ENCODE measurements at places on chromosomes 6 and 20.

GRCh38 chr6:125001684-125002405, 39.6 kb downstream of the RNF217 start:
- no peak for DNase-seq

DNA sequence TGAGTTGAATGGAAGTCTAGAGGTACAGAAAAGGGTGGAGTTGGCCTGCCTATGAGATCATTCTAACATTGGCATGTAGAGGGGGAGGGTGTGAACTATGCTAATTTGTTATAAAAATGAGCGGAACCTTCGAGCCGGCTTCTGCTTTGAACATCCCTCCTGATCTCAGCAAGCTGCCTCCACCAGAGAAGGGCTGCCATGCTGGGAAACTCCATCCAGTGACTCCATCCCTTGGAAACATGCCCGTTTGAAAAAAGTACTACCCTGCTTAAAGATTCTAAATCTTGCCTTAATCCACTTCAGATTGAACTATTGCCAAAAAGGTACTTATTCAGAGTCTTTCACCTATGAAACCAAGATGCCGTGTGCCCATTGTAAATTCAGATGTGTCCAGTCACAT, 43.6 kb upstream of the TMEM170B start:
- no peak for DNase-seq

DNA sequence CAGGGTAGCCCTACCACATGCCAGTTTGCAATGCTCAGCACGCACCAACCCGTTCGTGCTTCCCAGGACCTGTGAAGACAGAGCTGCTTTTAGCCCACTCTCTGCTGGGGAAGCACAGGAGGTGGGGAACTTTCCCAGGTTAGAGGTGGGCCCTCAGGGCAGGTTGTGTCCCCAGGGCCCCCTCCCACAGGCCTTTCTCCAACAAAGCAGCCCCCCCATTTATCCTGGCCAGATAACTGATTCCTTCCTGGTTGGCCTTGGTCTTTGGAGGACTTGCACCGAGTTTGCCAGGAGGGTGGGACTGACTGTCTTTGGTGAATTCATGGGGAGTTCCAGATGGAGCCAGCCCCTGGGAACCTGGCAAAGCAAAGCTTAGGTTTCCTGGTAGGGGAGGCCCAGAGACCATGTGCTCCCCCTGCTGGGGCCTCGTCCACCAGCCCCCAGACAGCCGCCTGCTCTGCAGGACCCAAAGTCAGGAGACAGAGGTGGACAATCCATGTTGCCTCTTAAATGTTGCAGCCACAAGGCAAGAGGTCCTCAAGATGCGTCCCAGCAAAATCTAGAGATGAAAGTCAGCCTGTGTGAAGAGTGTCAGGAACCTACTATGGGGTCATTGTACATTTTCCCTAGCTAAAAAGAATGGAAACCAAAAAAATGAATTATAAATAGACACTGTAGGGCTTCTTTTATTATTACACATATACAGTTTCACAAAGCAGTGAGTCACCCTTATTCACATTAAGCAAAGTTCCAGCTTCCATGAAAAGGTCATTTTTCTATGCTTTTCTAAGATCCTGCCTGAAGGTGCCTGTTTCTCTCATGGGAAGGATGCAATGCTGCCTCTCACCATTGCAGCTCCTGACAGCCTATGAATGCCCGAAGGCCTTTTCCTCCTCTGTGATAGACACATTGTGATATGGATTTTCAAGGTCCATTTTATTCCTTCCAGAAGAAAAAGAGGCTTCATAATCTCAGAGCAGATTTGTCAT, 497.8 kb downstream of the PREX1 start:
- DNase-seq, result peak; percentile 53

DNA sequence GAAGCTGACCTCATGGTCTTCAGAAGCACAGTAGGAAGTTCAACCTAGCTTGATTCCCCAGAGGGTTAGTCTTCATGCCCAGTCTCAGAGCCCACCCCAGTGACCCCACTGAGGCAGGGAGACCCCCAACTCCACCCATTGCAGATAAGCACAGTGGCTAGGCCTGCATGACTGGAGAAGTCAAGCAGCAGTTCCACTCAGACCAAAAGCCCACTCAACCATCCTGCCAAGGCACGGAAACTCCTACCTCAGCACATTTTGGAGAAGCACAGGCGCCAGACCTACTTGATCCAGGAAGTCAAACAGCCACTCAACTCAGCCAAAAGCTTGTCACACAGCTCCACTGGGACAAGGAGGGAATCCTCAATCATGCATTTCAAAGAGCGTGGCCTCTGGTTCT, 78.4 kb upstream of the HTR1E start:
- DNase-seq, result no peak

GRCh38 chr6:52564856-52565255, 12.0 kb downstream of the TRAM2 start:
- DNase-seq, result no peak

DNA sequence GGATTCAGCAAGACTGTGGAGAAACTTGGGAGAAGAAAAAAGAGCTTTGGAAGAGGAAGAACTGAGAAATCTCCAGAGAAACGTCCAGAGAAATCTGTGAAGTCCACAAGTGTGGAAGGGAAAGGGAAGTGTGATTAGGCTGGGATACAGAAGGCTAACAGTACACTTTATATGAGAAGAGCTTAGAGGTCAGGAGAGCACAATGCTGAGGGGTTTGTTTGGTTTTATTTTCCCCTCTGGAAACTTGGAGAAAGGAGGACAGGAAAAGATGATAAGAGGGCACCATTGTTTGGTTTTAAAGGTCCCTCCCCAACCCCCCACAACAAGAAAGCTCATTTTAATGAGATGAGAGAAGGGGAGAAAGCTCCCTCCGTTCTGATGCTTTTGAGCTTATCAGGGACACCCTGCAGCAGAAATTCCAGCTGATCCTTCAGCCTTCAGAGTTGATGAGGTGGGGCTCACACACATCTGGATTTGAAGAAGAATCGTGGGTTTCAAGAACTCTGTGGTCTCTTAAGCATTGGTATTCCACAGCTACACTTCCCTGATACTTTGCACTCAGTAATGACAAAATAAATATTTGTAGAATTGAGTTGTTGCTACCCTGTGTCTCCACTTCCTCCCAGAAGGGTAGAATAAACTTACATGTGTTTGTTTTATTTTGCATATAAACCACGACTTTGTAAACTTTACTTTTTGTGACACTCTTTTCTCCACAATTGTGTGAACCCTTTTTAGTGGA, 1.9 kb downstream of the NT5E start:
- DNase-seq, result no peak

- no peak for DNase-seq
These were observed 35.9 kb downstream of the PCSK2 start for GRCh38 chr20:17262786-17263185.

DNA sequence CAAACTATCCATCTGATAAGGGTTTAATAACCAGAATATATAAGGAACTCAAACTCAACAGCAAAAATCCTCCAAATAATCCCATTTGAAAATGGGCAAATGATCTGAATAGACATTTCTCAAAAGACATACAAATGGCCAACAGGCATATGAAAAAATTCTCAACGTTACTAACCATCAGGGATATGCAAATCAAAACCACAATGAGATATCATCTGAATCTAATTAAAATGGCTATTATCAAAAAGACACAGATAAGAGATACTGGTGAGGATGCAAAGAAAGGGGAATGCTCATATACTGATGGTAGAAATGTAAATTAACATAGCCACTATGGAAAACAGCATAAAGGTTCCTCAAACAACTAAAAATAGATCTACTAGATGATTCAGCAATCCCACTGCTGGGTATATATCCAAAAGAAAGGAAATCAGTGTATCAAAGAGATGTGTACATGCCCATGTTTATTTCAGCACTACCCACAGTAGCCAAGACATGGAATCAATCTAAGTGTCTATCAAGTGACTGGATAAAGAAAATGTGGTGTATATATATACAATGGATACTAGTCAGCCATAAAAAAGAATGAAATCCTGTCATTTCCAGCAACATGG, 6.1 kb upstream of the BRD2 start:
- no peak for DNase-seq

DNA sequence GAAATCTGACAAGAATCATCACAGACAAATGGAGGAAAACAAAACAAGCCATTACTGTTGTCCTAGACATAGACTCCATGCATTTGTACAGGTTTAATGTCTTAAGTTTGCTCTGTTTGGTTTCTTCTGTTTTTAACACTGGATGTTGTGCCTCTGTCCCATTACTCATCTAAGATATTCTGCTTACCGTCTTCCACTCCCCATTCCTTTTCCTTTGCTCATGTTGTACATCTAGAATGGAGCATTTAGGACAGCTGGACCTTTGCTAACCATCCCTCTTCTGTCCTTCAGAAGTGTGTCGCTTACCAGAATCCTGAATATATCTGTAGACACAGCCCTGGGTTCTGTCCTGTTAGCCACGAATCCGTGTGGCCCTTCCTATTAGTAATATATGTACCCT, 35.2 kb downstream of the RAB22A start:
- DNase-seq, result no peak

GRCh38 chr6:156336089-156336488, 441.1 kb upstream of the ARID1B start:
- DNase-seq, result no peak

DNA sequence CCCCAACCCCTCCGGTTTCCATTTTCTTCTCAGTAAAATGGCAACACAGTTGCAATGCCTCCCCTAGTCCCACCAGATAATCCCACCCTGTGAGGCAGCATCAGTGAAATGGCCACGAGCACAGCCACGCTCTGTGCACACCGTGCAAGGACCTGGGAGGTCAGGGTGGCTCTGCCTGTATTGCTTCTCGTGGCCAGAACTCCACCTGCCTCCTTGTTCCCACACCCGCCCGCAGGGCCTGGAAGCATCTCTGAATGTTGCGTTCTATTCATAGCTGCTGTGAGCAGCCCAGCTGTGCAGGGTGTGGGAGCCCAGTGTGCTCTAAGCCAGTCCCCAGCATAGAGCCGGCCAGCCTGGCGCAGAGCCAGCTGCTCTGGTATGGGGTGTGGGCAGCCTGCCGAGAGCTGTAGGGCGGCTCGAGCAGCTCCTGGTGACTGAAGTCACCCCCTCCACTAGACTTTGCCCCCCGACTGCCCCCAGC, 161.1 kb downstream of the DLL1 start:
- peak; percentile 62 for DNase-seq

DNA sequence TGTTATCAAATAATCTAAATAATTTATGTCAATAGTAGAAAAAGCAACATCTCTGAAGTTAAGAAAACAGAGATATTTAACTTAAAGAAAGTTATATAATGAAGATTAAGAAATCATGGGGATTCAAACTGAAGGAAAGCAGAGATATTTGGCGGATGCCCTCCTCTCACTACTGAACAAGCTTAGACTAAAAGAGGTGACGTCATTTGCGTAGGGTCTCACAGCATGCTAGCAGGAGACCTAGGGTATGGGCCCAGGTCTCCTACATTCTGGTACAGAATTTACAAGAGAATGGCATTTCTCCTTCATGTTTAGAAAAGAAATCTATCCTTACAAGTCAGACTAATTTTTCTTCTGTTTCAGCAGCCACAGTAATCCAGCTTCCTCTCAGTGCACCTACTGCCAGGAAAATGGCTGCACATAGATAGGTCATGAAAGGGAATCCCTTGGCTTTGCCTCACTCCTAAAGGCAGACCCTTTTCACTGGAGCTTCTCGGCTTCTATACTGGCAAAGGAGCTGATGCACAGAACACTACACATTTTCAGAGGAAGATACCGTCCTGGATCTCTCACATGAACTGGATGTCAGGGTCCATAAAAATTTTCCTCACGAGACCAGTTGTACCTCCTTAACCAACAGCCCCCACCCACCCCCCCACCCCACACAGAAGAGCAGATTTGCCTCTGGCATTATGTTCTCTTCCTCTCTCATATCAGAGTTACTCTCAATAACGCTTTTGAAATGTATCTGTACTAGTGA, 41.8 kb upstream of the DST start:
- DNase-seq, result no peak

DNA sequence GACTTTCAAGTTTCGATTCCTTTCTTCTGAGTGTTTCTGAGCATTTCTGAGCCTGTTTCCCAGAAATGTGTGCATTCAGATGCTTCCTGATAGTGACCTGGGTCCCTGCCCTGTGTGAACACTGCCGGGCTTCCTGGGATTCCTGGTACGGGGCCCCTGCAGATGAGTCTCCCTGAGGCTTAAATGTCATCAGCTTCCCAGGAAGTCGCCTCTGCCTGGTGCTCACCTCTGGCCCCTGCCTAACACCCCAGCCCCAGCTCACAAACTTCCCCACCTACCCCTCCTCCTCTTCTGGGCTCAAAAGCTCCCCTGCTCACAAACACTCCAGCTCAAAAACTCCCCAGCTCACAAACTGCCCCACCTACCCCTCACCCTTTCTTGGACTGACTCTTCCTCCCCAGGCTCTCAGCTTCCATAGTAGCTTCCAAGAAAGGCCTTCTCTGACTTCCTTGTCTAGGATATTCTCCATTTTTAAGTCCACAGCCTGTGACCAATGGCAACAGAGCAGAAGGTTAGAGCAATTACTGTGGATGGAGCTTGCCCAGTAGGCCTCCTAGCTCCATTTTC, 42.0 kb downstream of the TGM2 start:
- DNase-seq, result peak; percentile 42

GRCh38 chr6:7171733-7172132, 64.0 kb downstream of the RREB1 start:
- no peak for DNase-seq

GRCh38 chr6:118709859-118710350, 58.5 kb upstream of the CEP85L start:
- no peak for DNase-seq

GRCh38 chr6:143529095-143529494, 17.6 kb upstream of the FUCA2 start:
- no peak for DNase-seq

DNA sequence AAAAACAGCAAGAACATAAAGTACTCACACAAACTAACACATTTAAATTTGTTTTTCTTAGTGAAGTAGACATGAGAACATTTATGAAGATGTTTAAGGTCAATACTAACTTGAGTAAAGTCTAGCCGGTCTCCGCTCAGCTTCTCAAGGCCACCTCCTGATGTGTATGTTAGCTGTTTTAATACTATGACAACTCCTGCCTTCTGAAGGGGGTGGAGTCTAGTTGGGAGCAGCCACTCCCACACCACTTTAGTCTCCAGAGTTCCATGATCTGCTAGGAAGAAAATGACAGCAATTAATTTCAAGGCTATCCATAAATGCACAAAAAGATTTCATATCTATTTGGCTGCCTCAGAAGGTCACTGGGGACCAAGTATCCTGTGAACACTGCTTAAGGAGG, at the start of gene GSTA3:
TSS of gene GSTA3 (minus strand) at position 168 of the 400 bp plus-strand sequence. CDS start 3,864 bp downstream, outside the sequence.
- no peak for DNase-seq

GRCh38 chr20:57280221-57280620, 13.8 kb upstream of the BMP7 start:
- DNase-seq, result no peak

DNA sequence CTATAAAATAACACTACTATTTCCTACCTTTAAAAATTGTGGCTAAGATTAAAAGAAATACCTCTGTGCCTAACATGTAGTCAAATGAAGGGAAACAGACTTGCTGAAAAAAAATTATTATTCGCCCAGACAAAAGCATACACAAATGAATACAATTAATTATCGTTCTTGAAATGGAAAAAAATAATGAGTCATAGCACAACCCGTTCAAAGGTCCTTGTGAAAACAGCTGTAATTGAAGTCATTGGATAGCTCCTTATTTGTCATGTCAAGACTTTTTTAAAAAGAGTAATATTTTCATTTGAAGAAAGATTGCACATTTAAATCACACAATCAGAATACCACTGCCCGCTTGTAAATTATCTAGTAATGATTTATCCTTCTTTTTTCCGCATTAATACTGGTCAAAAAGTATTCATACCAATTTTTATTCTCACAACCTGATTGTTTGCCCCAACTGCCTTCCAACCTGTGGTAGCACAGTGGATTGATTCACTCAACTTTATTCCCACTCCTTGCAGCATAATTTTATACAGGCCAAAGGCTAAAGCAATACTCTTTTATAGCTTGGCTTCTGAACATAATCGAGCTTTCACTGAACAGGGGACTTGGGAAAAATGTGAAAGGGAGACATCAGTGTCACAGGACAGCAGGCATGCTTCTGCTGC, 655.2 kb upstream of the MAP3K7 start:
- DNase-seq, result no peak

All from ovary (tissue), 10 donors.